H54 (cell line): ENCODE measurements at places on chromosomes 3 and 15.
A peak's percentile ranks its signal among the peaks of the same experiment; 100 is the strongest.

DNA sequence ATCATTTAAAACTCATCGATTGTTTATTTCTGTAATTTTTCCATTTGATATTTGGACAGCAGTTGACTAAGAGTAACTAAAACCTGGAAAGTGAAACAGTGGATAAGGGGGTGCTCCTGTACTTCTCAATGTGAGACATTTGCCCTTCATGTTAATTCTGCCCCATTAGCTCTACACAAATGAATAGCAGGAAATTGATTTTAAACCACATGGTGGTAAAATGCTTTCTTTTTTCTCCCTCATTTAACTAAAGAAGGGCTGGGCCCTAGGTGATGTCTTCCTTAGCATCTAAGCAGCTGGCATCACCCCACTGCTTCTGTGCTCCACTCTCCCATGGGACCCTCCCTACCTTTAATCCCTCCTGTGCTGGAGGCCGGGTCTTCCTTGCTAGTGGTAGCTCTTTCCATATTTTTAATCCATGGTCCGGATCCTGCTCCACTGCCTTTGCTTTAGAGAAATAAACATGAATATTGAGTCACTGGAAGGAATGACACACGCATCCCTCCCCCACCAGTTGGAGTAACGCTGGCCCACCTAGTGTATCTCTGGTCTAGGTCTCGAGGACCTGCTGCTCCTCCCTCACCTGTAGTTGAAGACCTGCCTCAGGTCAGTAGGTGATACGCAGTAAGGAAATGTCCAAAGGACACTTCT lies 30.2 kb upstream of the LAMP3 start:
- DNase-seq: no peak

DNA sequence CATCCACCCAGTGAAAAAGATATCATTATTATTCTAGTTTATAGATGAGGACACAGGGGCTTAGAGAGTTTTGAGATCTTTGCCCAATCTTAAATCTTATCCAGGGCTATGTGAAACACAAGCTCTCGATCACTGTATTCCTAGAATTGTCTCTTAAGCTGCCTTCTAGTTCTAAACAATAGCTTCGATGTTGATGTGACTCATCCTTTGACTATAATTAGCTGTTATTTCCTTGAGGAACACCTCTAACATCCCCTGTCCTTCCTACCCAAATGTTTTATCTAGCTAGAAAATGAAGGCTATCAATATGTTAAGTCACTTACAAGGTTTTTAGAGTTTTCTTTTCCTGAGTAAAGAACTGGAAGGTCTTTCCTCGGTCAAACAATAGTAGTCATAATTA lies 83.1 kb upstream of the STAC start:
- no peak for DNase-seq

GRCh38 chr3:77158730-77159581 lies 119.1 kb downstream of the ROBO2 start:
- DNase-seq: no peak

GRCh38 chr3:106428565-106428994 lies 559.8 kb upstream of the CBLB start:
- peak; percentile 26 for DNase-seq

DNA sequence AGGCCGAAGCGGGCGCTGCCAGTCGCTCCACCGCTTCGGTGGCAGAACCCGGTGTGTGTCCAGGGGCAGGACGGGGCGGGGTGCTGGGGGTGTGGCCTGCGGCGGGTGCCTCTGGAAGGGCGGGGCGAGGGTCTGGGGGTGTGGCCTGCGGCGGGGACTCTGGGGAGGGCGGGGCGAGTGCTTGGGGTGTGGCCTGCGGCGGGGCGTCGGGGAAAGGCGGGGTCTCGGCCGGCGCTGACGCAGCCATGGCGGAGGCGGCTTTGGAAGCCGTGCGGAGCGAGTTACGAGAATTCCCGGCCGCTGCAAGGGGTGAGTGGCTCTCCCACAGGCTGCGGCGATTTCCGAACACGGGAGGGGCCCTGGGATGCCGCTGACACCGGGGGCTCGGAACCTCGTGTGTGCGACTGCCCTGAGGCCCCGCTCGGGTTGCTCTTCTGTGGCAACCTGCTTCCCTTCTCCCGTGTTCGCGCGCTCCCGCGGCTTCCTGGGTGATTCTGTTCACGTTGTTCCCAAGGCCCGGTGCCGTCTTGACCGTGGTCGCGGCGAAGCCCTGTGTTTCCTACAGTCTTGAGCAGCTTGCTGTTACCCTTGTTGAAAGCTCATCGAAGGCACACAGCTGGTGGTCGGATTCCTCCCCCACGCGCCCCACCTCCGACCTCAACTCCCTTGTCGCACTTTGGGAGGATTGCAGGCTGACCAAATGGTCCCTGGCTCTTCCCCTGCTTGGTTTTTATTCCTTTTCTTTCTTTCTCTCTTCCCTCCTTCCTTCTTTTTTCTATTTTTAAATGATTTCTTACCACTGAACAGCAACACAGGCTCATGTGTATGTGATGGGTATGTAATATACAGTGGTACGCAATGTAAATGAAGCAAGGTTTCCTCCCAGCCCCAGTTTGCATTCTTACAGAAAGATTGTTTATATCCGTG lies at the start of gene JMJD7:
TSS of gene JMJD7 (plus strand) at position 213 of the 927 bp plus-strand sequence. CDS start at position 246, 33 bp downstream.
- peak; percentile 97 for DNase-seq

- DNase-seq: no peak
These were observed 204.3 kb downstream of the ALCAM start for GRCh38 chr3:105571005-105571404.

DNA sequence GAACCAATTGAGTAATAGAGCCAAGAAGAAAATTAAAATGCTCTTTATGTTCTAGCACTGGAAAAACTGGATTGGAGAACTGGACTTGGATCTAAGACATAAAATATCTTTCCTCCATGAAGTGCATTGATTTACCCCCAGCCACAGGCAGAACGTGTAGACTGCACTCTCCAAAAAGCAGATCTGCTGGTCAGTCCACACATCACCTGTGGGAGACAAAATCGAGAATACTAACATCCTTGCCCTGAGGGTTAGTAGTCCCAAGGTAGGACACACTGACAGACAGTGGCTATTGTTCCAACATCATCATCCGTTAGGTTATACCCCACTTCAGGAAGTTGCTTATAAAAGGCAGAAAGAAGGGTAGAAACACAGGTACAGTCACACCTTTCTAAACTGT lies 257.1 kb upstream of the STT3B start:
- DNase-seq: no peak
